ENCODE measurements at places on chromosomes 5 and 9.

GRCh38 chr5:89729623-89730301 lies 679.8 kb downstream of the CETN3 start:
- no peak for DNase-seq

- DNase-seq = no peak
These were observed 151.5 kb downstream of the CAVIN4 start for GRCh38 chr9:100729336-100729895.

DNA sequence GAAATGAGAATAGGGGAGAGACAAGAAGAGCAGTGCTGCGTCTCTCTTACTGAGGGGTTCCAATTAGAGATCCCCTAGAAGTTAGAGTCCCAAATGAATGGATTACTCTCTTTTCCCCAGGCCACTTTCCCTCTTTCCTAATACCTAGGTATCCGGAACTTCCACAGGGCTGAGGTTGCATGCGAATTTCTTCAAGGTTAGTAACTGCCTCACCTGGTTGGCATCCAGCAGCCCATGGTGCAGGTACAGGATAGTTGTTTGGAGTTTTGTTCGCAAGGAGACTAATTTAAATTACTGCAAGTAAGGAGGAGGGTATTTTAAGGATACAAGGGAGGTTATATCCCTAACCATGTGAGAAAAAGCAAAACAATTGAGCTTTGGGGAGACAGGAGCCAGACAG lies 52.4 kb upstream of the JAK2 start:
- DNase-seq = no peak

- no peak for DNase-seq
These were observed 637.6 kb upstream of the SGCD start for GRCh38 chr5:155689406-155689805.

DNA sequence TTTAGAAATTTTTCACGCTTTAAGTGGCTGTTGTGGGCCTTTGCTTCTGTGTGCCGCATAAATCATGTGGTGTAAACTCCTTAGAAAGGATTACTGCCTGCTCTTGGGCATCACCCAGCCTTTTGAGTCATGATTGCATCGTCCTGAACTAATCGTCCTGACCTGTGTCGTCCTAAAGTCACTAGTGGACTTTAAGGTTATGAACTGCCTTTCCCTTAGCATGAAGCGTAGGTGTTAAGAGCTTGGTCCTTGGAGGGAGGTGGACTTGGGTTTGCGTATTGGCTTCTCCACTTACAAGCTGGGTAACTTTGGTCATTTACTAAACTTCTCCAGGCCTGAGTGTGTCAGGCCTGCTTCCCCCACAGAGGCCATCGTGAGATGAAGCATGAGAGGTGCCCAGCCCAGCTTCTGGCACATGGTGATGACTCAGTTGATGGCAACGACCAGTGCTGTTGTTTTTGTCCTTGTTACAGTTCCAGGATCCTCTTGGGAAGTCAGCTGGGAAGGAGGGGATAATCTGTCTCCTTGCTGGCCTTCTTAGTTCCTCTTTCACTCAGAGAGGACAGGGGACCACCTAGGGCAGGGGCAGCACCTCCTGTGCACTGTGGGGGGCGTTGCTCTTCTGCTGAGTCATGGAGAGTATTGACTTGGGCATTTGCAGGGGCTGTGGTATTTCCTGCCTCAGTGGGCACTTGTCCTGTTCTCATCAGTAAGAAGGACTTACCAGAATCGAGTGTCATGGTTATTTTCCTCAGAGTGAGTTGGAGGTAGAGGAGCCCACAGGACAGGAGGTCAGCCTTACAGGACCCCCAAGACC lies 54.2 kb upstream of the NCS1 start:
- no peak for DNase-seq

DNA sequence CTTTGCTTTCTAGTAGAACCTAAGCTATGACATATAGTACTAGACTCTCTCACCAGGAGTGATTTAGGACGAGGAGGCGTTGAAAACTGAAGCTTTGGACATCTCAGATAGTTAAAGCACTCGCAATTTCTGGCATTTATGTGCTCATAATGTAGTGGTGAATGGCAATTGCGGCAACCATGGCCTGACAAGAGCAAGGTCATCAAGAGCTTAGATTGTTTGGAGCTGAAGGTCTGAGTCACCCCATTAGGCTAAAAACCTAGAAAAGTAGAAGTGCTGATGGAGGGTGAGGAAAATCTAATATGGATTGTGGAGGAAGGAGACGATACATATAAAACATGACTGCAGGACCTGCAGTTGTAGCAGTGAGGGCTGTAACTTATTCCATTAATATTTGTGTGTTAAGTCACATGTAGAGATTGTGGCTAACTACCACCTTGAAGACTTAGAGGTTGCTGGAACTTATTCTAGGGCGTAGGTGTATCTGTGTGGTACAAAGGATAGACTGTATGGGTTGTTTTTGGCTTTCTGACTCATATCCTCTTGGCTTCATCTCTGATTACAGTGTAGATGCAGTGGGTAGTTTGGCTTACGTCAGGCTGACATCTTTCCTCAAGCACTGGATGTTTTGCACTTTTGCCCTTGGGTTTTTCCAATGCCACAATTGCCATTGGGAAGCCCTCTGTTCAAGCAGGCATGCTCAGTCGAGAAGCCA lies 138.9 kb upstream of the CDKN2B start:
- no peak for DNase-seq

- DNase-seq = no peak
These were observed 497.6 kb downstream of the IRX1 start for GRCh38 chr5:4093236-4093635.

DNA sequence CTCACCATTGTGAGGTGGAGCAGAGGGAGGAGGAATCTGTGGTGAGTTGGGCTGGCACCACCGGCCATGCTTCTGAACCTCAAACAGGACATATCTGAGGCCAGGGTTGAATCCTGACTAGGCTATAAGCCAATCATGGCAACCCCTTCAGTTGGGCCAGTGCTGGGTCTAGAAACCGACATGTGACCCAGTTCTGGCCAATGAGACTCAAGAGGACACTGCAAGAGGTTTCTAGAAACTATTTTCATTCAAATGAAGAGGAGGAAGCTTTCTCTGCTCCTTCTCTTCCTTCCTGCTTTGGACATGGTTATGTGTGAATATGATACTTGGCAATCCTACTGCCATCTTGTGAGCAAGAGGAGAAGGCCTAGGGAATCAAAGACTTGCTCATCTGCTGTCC lies 417.7 kb downstream of the SEMA5A start:
- DNase-seq = no peak

DNA sequence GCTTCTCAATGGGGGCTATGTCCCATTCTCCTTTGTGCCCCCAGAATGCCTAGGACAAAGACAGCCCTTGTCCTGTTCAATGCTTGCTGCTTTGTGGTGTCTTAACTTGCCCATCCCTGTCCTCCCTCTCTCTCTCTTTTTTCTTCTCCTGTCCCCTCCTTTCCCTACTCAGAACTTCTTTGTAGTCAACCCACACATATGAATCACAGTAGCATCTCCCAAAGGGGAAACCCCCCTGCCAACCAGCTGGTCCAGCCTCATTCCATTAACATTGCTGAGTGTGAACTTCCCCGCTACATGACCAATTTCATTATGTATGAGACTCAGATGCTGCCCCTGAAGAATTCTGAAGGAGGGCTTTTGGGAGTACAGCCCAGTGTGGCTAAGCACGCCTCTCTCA lies 408.3 kb downstream of the ENC1 start:
- DNase-seq = no peak

DNA sequence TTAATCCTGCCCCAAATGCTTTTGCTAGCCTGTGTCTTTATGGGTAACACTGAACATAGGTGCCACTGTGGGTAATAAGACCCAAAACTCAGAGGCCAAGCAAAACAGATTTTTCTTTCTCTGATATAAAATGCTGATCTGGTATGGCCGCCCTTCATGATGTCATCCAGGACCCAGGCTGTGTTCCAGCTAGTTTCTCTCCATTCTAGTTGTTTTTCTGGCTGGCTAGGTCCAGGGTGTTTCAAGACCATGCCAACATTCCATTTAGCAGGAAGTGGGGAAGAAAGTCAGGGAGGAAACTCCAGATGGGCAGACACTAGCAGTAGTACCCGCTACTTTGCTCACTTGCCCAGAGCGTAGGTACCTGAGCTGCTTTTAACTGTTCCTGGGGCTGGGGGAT lies 183.9 kb upstream of the OTULINL start:
- no peak for DNase-seq

All from GM20000 (cell line).